Gastrocnemius medialis (tissue), 4 donors: ENCODE measurements at places on chromosomes 3 and 15. TPM values are rescaled to one million over a fixed set of nuclear protein-coding genes. Genes with fewer than 3 reads are reported as not detected.

DNA sequence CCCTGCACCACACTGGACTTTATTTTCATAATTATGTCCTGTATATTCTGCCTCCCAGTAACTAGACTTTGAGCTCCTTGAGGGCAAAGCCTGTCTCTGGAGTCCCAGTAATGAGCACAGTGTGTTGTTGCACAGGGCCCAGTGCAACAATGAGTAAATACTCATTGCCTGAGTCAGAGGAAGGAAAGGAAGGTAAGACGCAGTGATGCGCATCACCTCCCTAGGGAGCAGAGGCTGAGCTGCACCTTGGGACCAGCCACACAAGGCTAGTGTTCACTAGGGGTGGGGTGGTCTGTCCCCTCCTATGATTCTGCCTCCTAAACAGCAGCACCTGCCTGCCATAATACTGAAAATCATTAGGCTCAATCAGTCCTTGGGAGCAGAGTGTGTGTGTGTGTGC, 86.6 kb upstream of the ADAMTSL3 start:
- no peak for DNase-seq
- H3K27me3 ChIP-seq: no peaks in the 10 kb centered on the region
- no peaks in the 10 kb centered on the region for H3K36me3 ChIP-seq
- H3K27ac ChIP-seq: no peak overlapping the region
- no peak overlapping the region for H3K4me3 ChIP-seq

Gene C3orf49
- total RNA-seq: not detected

Gene NOX5
- total RNA-seq: not detected

Gene TUBGCP4
- total RNA-seq: 13.6 TPM

DNA sequence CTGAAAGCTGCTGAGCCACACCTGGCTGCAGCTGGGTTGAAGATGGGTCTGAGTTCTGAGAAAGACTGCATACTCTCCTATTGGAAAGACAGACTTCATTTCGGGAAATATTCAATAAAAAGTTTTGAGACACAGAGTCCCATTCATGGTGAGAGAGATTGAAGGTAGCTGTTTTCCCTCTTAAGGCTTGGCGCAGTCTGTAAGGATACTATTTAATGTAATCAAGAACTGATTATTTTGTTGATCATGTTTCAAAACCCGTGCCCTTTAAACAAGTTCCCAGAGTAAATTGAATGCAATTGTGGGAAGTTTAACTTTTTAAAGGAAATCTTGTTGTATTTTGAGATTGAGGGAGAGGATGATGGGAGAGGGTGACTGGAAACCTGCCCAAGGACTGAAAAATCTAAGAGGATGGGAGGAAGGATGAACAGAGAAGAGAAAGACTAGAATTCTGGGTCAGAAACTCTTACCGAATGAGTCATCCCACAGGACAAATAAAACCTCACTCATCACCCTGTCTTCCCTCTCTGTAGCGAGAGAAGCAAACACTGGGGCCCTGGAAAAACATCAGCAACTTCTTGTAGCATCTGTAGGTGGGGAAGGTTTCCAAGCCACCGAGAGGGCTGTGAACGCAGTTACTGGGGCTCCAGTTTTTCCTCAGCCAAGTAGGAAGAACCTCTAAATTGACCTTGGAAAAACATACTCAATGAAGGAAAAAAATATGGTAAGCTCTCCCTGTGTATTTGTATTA, 193.2 kb upstream of the TPRG1 start:
- H3K36me3 ChIP-seq: no peaks in the 10 kb centered on the region
- no peak overlapping the region for H3K4me3 ChIP-seq
- H3K27me3 ChIP-seq: no peaks in the 10 kb centered on the region
- no peak for DNase-seq
- peak overlapping the region; percentile 41 for H3K27ac ChIP-seq
- no peaks in the 10 kb centered on the region for H3K4me1 ChIP-seq

Gene KLF15
- 118 TPM for total RNA-seq

- H3K36me3 ChIP-seq: no peaks in the 10 kb centered on the region
- H3K4me1 ChIP-seq: no peaks in the 10 kb centered on the region
- no peaks in the 10 kb centered on the region for H3K27me3 ChIP-seq
- H3K27ac ChIP-seq: peak overlapping the region; percentile 48
- H3K4me3 ChIP-seq: no peak overlapping the region
These were observed 12.8 kb upstream of the MTMR10 start for GRCh38 chr15:31004220-31004733.

DNA sequence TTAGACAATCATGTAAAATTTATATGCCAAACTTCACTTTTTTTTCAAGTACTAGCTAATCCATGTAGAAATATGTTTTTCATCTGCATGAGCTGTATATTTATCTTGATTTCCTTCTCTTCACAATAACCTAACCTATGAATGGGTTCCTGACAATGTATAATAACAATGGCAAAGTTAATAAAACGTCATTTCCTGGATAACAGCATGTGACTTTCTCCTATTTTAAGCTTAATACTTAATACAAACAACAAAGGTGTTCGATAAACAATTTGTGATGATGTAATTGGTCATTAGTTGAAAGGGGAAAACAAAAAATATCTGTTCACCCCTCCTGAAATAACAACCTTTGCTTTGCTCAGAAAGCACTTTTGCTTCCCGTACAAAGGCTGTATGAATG, 20.4 kb downstream of the CD200 start:
- no peak overlapping the region for H3K27ac ChIP-seq
- H3K4me3 ChIP-seq: no peak overlapping the region
- no peaks in the 10 kb centered on the region for H3K36me3 ChIP-seq
- no peaks in the 10 kb centered on the region for H3K27me3 ChIP-seq
